ENCODE measurements at places on chromosomes 16 and 17.

DNA sequence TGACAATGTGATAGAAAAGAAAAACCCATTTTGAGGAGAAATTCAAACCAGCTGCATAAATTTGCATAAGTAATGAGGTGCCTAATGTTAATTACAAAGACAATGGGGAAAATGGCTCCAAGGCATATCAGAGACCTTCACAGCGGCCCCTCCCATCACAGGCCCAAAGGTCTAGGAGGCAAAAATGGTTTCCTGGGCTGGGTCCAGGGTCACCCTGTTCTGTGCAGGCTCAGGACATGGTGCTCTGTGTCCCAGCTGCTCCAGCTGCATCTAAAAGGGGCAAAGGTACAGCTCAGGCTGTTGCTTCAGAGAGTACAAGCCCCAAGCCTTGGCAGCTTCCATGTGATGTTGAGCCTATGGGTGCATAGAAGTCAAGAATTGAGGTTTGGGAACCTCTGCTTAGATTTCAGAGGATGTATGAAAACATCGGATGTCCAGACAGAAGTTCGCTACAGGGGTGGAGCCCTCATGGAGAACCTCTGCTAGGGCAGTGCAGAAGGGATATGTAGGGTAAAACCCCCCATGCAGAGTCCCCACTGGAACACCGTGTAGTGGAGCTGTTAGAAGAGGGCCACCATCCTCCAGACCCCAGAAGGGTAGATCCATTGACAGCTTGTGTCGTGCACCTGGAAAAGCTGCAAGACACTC lies 40.6 kb downstream of the IKZF3 start:
- no peak for DNase-seq

GRCh38 chr17:35315283-35315682 lies 58.1 kb downstream of the SLFN11 start:
- no peak for DNase-seq

- no peak for DNase-seq
These were observed 18.1 kb downstream of the ABCA6 start for GRCh38 chr17:69123626-69124025.

GRCh38 chr16:61419791-61420190 lies 616.4 kb downstream of the CDH8 start:
- no peak for DNase-seq

DNA sequence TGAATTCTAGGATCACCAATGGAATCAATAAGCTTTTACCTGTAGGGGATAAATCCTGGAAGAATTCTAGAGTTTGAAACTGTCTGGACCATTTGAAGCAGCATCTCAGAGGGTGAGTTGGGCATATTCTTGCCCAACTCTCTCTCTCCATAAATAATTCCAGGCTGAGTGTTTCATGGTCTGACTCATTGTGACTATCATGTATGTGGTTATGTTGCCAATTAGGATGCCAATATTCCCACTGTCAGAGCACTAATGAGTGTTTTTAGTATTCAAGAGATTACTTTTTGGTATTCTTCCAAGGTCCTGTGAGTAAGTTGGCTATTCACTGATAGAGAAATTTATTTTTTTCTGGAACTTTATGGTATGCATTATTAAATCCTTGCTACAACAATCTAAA lies 456.9 kb downstream of the TOX3 start:
- DNase-seq, result no peak

GRCh38 chr17:76369804-76370203 lies 14.6 kb upstream of the SPHK1 start:
- no peak for DNase-seq

- no peak for DNase-seq
These were observed 297.5 kb upstream of the XYLT1 start for GRCh38 chr16:17768257-17768656.

GRCh38 chr17:17959520-17960361 lies 12.5 kb downstream of the TOM1L2 start:
- DNase-seq, result no peak

DNA sequence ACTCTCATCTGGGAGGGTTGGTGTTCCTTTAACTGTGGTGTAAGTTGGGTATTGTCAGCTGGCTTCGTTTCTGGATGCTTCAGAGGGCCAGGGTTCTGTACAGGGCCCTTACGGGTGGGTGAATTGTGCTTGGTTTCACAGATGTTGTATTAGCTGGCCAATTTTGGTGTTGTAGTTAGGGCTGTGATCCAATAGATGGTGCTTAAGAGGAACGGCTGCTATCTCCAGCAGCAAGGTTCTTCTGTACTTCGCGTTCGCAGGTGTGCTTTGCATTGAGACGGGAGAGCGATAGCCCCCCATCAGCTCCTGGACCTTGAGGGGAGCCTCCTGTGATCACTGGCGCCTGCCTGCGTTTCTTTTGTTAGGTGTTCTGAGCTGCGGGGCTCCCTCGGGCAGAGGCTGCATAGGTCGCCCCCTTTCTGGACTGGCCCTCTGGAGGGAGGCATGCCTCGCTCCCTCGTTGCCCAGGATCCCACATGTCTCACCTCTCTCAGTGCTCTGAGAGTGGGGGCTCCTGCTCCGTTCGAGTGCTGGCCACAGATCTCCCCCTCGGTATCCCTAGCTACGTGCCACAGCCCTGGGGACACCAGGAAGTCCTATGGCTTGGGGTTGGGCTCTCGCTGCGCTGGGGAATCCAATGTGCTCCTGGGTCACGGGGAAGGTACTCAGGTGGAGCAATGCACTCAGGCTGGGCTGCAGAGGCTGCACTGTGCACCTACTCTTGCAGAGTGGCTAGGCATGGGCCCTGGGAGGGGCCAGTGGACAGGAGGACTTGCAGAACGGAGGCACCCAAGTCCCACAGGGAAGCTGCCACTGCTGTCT lies 837 bp upstream of the PRDM7 start:
- DNase-seq, result no peak

DNA sequence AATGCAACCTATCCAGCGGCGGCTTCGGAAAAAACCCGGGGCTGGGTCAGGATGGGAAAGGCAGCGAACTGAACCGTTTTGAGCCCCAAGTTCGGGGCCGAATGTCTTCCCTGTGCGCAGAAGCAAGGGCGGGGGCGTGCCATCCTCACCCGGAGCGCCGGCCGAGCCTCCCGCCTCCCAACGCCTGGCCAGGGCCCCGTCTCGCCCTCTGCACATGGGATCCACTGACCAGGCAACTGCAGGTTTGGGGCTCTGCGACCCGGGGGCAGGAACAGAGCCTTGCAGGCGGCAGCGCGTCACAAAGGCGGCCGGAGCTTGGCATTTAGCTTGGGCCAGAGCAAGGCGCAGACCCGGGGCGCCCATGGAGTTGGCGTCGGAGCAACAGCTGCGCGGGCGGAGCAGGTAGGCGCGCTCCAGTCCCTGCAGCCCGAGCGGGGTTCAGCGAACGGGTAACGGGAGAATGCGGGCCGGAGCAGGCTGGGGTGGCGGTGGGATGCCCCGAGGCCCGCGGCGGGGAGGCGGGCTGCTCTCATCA lies at the start of gene FBXO39:
Gene FBXO39 (plus strand): TSS at position 345 of the 535 bp plus-strand sequence. CDS start 3,654 bp downstream, outside the sequence.
- no peak for DNase-seq

DNA sequence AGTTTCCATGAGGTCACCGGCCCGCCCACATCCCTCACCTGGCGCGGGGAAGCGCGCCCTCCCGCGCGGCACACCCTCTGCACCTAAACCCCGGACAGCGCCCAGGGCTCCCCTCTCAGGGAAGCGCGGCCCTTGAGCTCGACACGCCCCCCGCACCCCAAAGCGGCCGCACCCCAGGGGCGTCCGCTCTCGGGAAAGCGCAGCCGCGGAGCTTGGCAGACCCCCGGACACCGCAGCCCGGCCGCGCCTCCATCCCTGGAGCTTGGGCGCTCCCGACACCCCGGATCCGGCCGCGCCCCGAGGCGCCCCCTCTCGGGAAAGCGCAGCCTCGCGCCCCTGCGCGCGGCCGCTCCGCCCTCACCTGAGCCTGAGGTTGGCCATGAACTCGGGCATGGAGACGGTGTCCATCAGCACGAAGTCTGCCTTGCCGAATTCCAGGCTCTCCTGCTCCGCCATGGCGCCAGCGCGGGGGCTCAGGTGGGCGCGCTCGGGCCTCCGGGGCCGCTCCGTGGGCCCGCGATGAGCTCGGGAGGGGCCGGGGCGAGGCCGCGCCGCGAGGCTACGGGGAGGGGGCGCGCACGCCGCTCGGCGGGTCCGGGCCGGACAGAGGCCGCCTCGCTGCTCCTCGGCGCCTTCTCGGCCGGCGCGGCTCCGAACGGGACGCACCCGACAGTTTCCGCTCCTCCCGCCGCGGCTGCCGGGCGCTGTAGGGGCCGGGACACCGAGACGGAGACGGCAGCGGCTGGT lies at the start of gene MYO1D:
Gene MYO1D (minus strand): TSS at position 708 of the 747 bp plus-strand sequence. CDS start 252 bp downstream, at position 456.
- DNase-seq, result no peak

- DNase-seq, result no peak
These were observed 6.1 kb upstream of the KRT31 start for GRCh38 chr17:41403404-41404023.

GRCh38 chr16:11340710-11341109 lies 4.5 kb upstream of the RMI2 start:
- no peak for DNase-seq

DNA sequence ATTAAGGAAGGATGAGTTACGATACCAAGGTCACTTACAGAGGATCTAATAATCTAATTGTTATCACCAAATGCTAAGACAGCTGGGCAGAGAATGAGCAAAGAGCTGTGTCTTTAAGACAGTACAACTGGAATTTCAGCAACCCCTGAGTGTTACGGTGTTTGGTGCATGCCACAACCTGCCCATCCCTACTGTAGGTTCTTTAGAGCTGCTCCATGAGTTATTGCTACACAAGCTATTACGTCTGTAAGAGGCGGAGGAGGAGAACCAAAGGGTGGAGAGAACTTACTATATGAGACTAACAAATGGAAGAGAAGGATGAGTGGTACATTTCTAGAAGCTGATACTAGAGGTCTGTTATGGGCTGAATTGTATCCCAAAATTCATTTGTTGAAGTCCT lies 14.2 kb upstream of the C17orf78 start:
- DNase-seq, result no peak

DNA sequence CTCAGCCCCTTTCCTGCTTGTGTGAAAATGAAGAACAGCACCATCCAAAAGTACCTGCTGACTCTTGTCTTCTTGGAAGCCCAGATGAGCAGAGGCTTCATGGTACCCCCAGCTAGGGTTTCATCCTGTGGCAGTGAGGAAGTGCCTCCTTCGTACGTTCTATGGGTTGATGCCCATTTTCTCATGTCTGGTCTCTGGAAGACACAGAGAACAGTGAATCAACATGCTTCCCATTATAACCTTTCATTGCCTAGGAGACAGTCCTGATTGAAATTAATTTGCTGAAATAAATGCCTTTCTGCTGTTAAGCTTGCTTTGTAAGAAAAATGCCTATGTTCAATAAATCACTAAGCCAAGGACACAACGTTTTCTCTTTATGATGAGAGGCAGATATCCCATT lies 36.5 kb downstream of the RCVRN start:
- DNase-seq, result no peak

- no peak for DNase-seq
These were observed 499.4 kb upstream of the HSBP1 start for GRCh38 chr16:83308414-83308813.

GRCh38 chr16:62816971-62817519 lies 780.8 kb upstream of the CDH8 start:
- DNase-seq, result no peak

DNA sequence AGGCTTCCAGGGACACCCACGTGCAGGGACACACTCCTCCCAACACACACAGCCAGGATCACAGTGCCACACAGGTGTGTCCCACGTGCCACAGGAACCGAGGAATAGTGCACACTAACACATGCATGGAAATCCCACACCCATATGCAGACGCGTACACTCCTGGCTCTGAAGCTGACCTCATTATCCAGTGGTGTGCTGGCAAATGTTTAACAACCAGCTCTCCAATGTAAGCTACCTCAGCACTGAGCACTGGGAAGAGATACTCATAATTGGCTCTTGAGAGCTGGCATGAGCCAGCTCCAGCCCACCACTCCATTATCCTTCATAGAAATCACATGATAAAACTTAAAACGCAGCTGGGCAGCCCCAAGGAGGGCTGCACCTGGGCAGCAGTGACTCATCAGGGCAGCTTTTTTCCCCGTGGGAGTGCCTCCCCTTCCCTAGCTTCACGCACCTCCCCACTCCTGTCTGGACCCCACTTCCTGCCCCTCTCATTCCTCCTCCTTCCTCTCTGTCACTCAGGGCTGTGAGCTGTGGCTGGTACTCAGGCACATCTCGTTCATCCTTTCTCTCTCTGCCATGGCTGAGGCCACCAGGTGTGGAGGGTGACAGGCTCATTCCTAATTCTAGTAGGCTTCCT lies 14.9 kb upstream of the TBX21 start:
- DNase-seq, result no peak

- DNase-seq, result no peak
These were observed 492.2 kb downstream of the KCNJ2 start for GRCh38 chr17:70661342-70662222.
